Epithelial cell of proximal tubule (primary cell): ENCODE measurements at places on chromosomes 5 and 9. TPM values are rescaled to one million over a fixed set of nuclear protein-coding genes. Genes with fewer than 3 reads are reported as not detected.

DNA sequence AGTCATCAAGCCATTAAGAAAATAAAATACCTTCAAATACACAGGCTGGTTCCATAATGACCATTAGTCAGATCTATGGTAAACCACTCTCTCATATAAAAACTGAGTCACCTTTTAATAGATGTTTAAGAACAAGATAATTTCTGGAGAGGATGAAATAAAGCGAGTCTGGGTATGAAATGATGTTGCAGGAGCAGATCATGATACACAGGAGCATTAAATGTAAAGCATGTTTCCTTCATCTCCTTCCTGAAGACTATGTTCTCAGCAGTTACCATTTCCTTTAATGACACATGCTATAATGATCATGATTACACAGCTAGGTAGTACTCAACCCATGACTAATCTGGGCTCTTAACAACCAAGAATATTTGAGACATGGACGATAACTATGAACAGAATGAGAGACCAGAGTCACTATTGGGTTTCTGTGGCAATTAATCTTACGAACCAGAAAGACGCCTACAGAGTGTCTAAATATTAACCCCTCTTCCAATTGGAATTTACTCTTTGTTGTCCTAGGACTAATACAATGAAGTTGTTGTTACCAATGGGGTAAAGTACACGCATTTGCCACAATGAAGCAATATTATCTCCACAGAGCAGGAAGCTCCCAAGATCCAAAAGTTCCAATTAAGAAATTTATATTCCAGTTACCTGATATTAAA, 105.6 kb downstream of the NR6A1 start:
- peak; percentile 88 for DNase-seq

- no peak for DNase-seq
Measured at GRCh38 chr5:107598958-107599357, 71.8 kb downstream of the EFNA5 start.

DNA sequence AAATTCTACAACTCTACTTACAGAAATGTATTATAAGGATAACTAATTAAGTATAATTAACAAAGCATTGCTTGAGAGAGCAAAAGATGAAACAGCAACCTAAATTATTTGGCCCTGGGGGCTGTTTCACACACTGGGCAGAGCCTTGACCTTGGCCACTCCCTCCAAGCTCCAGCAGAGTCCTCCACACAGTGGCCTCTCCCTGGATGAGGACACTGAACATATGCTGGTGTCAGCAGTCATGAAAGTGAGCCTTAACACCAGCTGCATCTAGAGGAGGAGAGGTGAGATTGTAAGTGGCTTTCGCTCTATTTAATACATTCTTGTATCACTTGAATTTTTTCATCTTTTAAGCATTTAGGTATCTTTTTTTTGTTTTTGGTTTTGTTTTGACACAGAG, 23.3 kb upstream of the ZDHHC12 start:
- DNase-seq, result no peak

DNA sequence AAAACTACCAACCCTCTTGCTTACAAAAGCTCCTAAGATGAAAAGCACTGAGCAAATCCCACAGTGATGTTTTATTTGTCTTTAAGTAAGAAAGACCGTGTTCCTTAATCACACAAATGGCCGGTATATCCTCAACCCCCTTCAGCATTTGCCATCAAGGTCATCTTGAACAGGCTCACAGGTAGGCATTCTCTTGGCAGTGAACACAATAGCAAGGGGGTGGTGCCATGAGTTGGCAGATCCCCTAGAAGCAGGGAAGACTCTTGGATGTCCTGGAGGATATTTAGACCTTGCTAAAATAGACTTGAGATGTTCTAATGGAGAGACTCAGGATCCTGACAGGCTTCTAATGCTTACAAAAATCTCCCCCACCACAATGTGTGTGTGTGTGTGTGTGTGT, 323.0 kb downstream of the SPOCK1 start:
- no peak for DNase-seq

GRCh38 chr5:89277816-89278215, 394.8 kb upstream of the MEF2C start:
- peak; percentile 12 for DNase-seq

The SLC45A2 gene
- not detected in 2 replicates for total RNA-seq
